Fibroblast of mammary gland (primary cell): ENCODE measurements at places on chromosomes 5 and 9.

DNA sequence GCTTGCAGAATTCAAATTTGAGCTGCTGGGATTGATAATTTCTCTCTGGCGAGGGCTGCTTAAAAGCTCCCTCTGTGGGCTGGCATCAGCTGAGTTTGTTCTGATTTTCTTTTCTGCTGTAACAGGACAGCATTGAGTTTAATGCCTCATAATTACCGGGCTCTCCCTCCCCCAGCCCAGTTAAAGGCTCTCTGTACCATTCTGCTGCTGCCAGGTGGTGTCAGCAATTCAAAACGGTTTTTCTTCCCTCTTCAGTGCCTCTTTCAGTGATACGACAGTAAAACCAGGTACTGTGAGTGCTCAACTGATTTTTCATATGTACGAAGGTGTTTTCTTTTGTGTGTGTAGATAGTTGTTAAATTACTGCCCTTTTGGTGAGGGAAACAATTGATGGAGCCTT lies 509.3 kb upstream of the CTNND2 start:
- DNase-seq: no peak

- DNase-seq: no peak
Observed at GRCh38 chr5:82624062-82624461, 345.9 kb upstream of the RPS23 start.

DNA sequence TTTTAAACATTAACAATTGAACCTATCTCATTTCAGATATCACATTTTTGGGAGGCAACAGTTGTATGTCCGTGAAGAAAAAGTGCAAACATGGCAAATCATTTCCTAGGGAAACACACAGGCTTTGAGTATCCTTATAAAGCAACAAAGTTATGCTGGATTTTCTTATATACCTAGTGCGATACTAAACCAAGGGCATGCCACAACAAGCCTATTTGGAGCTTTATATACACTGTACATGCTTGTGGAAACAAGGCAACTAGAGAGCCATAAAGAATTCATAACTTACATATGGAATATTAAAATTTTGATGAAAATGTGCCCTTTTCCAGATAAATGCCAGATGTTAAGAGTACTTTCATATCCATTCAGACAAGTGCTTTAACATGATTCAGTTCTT lies 191.4 kb downstream of the DCP2 start:
- no peak for DNase-seq

DNA sequence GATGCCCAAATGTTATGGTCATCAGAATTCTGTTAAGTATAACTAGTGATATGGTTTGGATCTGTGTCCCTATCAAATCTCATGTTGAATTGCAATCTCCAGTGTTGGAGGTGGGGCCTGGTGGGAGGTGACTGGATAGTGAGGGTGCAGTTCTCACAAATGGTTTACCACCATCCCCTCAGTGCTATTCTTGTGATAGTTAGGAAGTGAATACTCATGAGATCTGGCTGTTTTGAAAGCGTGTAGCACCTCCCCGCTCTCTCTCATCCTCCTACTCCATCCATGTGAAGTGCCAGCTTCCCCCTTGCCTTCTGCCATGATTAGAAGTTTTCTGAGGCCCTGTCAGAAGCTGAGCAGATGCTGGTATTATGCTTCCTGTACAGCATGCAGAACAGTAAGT lies 359.5 kb downstream of the TMEM167A start:
- DNase-seq: no peak

- DNase-seq: no peak
Observed at GRCh38 chr9:94639999-94640376, 670 bp upstream of the FBP1 start.

DNA sequence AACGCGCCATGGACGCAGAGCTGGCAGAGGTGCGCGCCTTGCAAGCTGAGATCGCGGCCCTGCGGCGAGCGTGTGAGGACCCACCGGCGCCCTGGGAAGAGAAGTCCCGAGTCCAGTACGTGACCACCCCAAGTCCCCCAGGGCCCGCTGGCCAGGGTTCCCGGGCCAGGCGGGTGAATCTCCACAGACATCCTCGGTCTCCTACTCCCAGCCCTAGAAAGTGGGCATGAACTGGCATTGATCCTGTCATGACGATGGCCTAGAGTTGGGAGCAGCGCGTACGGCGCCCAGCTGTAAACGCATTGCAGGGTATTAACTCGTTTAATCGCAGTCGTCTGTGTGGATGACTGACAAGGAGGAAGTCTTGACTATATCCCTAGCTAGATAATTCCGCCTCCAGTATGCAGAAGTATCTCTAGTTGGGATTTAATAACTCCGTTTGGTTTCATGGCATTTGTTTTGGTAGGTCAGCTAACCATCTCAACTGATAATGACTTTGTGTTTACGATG lies 293 bp downstream of the CENPP start:
- peak; percentile 15 for DNase-seq

GRCh38 chr9:21901546-21901945 lies 92.6 kb downstream of the CDKN2A start:
- DNase-seq: no peak

DNA sequence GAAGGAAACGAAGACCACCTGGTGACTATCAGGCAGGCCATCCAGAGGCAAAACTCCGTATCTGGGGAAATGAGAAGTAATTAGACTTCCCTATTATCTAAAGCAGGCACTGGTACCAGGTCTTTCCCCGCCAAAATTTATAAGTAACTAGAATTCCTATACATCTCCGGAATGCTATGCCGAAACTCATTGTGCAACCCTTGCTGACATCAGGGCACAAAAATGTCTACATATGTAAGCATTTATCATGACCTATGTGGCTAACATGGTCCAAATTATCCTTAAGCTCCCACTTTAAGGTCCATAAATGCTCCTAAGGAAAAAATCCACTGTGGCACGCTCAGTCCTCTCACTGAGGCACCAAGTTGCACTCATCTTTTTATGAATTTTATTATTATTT lies 17.8 kb downstream of the ACTL7B start:
- peak; percentile 50 for DNase-seq

- peak; percentile 37 for DNase-seq
Observed at GRCh38 chr9:5910413-5911057, 19.8 kb downstream of the MLANA start.

GRCh38 chr5:144273232-144274027 lies 102.8 kb downstream of the KCTD16 start:
- DNase-seq: peak; percentile 2
